Spinal cord (tissue), 10 donors: ENCODE measurements at places on chromosomes 11 and 22. TPM values are rescaled to one million over a fixed set of nuclear protein-coding genes. Genes with fewer than 3 reads are reported as not detected.

Gene LRRN4CL
- 3.2 TPM for polyA plus RNA-seq

Gene HEPHL1
- polyA plus RNA-seq, result 0.06 TPM

Gene ZMAT5
- 32.9 TPM for polyA plus RNA-seq

Gene NPTXR
- 94.0 TPM for polyA plus RNA-seq

Gene GSTT2B
- polyA plus RNA-seq, result 8.4 TPM

Gene UPK3A
- not detected for polyA plus RNA-seq

Gene MRPL49
- 45.0 TPM for polyA plus RNA-seq

Gene MMP12
- polyA plus RNA-seq, result 0.09 TPM

Gene CELF1
- polyA plus RNA-seq, result 118 TPM

Gene CRYAB
- 122 TPM for polyA plus RNA-seq

Gene IGSF9B
- 64.9 TPM for polyA plus RNA-seq

Gene MAJIN
- polyA plus RNA-seq, result not detected

Gene GVQW3
- polyA plus RNA-seq, result 11.9 TPM

Gene MIAT
- 93.7 TPM for polyA plus RNA-seq

Gene YWHAH
- 578 TPM for polyA plus RNA-seq

Gene GRK3
- 30.7 TPM for polyA plus RNA-seq

Gene NPAS4
- polyA plus RNA-seq, result 0.33 TPM

Gene SLC25A45
- polyA plus RNA-seq, result 1.8 TPM

Gene PPME1
- polyA plus RNA-seq, result 69.9 TPM

Gene ANAPC15
- 54.8 TPM for polyA plus RNA-seq

Gene CXCR5
- polyA plus RNA-seq, result not detected

Gene H19
- polyA plus RNA-seq, result 701 TPM

Gene CTSW
- polyA plus RNA-seq, result 0.96 TPM

Gene DCDC1
- 3.9 TPM for polyA plus RNA-seq

Gene BRMS1
- polyA plus RNA-seq, result 25.9 TPM
